ENCODE measurements at places on chromosomes 1 and 21.

- DNase-seq, result no peak
Measured at GRCh38 chr21:26433386-26433785, 139.7 kb downstream of the CYYR1 start.

GRCh38 chr1:94026619-94027380 lies 94.1 kb downstream of the ABCA4 start:
- DNase-seq, result no peak

DNA sequence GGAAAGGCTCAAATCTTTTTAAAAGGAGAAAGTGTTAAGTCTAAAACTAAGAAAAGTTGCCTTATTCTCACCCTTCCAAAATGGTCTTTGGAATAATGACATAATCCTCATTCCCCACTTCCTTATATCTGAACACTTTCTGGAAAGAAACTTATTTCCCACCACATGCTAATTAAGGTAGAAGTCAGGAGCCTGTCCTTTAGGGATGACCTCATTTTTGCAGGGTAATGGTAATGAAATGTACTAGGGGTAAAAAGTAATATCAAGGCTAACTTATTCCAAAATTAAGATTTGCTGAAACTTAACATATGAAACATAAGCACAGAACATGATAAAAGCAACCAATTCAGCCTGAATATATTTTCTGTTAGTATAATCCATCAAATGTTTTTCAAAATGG lies 29.4 kb upstream of the C1orf185 start:
- no peak for DNase-seq

GRCh38 chr1:71583756-71584155 lies 502.9 kb upstream of the ZRANB2 start:
- no peak for DNase-seq

DNA sequence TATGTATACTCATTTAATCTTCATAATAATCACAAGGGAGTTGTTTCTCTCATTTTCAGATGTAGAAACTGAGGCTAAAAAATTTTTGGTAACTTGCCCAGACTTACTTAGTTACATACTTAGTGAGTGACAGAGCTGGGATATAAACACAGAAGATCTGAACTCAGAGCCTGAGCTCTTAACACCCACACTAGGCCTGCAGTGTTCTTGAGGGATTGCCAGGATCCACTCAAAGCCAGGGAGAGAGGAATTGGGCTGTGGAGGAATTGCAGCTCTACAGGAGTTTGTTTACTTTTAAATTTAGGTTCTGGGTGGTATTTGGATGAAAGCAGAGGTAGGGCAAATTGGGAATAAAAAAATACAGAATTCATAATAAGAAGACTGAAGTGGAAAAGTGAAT lies 515.1 kb upstream of the PLXNA2 start:
- DNase-seq, result no peak

GRCh38 chr1:227416156-227416830 lies 98.0 kb upstream of the CDC42BPA start:
- no peak for DNase-seq

- DNase-seq, result no peak
Measured at GRCh38 chr1:240803151-240803550, 191.2 kb upstream of the GREM2 start.

GRCh38 chr1:110220324-110220723 lies 10.2 kb downstream of the KCNC4 start:
- DNase-seq, result no peak

DNA sequence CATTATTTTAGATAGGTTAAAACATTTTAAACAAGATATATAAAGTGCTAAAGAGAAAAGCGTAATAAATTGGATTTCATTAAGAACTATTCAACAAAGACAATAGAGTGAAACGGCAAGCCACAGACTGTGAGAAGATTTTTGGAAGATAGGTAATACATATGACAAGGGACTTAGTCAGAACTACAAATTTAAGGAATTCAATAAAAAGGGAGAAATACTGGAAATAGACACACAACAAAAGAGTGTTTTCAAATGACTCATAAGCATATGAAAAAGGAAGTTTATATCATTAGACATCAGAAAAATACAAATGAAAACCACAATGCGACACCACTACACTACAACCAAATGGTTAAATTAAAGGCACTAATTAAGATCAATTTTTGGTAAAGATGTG lies 90.5 kb downstream of the GDAP2 start:
- DNase-seq, result no peak

DNA sequence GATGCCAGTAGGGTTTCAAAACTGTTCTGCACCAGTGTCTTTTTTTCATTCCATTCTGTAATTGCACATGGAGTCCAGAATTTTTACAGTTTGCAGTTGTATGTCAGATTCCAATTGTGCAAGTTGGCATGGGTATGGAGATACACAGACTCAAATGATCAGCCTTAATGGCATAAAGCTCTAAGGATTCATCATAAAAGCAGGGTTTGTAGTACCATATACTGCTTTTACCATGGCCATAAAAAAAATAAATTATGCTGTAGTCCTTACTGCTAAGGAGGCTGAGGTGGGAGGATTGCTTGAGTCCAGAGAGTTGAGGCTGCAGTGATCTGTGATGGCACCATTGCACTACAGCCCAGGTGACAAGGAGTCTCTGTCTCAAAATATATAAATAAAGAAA lies 10.3 kb downstream of the MTARC1 start:
- DNase-seq, result no peak

DNA sequence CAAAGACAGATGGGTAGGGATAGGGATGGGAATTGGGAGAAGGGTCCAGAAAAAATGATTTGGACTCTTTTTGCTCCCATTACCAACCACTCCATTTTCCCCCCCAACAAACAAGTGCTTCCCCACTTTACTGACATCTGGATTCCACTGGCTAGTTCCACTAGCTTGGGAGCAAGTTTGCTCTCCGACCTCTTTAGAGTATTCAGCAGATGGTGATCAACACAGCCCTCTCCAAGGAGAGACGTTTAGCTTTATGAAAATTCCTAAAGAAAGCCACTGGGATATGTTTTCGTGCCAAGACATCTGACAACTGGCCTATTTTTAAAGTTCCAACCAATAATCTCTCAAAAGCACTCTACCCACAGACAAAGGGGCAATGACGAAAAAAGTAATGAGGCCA lies 50.3 kb downstream of the ITPKB start:
- DNase-seq, result no peak

- DNase-seq, result no peak
Measured at GRCh38 chr21:36113647-36114428, 21.0 kb upstream of the CBR3 start.

DNA sequence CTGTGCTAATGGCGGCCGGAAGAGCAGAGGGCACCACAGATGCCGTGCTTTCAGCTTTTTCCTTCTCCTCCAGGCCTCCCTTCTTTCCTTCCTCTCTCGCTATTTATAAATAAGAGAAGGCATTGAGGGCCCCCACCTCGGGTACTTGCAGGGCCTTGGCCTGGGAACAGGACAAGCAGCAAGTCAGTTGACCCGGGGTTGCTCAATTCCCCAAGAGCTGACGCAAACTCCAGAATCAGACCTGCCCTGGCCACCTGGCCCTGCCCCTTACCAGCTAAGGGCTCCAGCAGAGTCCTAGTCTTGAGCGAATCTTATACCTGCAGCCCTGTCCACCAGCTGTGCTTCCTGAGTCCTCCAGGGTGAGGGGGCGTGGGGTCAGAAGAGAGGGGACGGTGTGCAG lies 13.5 kb downstream of the TNFRSF1B start:
- no peak for DNase-seq

DNA sequence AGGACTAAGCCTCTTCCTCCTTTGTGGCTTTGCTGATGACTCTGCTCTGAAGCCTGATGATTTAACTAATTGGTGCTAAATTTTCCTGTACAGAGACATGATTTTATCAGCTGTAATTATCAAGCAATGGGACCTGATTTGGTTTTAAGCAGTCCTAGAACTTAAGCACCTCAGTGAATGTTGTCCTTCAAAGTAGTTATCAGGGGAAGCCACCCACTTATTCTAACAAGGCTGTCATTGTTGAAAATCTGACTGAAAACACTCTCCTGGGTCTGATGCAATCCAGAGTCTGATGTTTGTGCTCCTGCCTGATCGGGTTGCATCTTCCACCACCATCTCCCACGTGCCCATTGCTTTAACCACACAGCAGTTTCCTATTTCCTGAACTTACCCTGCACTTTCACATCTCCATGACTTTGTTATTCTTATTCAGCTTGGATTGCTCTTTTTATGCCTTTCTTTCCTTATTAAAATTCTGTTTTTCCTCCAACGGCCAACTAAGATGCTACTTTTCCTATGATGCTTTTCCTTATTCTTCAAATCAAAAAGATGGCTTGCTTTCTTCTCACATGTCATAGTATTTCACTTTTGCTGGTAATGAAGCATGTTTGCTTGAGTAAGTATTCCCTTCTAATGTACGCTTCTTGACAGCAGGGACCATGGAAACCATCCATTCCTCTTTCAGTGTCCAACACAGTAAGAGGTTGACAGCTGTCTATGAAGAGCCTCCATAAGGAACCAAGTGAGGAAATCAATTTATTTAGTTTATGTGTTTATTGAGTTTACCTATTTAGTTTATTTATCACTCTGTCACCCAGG lies 55.0 kb downstream of the S1PR1 start:
- DNase-seq, result no peak

- DNase-seq, result no peak
Measured at GRCh38 chr1:23742670-23743286, 493 bp upstream of the ELOA start.

DNA sequence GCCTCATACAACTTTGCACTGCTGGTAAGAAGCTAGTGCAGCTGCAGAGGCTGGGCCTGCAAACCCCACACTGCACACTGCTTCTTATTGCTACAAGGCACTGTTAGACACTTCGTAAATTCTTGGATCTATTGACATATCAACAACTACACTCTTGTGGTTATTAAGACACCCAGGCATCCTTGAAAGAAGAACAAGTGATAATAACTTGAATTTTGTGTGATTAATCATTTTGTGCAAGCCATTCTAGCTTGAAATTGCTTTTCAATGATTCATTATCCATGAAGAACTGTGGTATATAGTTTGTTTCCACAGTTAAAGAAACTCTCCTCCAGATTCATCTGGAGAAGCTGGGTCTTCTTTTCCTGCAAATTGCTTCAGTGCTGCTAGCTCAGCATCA lies 33.7 kb upstream of the IFI44L start:
- DNase-seq, result no peak

DNA sequence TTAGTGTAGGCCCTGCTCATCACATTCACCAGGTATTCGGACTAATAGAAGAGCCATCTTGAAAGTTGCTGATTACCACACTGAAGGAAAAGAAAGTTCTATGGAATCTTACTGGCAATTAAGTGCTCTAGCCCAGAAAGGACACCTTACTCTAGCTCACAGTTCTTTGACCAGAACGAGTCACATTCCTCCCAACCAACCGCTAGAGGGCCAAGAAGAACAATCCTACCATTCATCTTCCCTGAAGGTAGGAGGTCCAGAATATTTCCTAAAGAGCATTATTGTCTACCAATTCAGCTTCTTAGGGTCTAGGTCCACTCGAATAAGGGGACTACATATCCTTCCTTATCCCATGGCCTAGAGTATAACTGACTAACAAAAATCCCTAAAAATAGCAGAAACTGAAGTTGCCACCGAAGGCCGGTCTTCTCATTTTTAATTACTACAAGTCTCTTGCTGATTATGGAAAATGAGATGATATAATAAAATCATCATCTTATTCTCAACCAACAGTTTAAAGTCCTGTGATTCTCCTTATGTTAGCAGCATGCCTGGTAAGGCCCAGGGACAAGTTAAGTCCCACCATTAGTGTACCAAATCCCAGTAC lies 2.7 kb upstream of the FMO1 start:
- no peak for DNase-seq

DNA sequence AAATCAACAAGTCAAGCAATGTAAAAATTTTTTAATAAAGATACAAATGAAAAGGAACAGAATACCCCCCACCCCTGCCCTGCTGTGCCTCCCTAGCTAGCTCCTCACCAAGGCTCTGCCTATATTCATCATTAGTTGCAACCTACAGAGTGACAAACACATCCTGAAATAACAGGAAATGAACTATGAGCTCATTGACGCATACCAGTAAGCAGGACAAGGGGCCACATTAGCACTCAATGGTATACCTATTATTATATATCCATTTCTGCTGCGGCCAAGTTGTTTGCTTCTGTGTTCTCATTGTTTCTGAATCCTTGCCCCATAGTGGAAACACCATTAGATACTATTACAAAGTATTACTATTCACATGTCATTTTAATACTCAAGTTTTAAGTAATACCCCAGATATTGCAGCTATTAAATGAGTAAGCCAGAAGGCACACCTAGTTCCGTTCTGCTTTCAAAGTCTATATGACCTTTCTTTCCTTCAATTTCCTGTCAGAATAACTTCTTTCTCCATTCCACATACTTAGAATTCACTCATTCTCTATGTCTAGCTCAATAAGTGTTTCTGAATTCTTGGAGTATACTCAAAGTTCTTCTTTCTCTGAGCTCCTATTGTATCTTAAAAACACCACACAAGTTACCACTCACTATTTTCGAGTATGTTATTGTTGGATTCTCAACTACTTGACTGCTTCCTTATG lies 1214.9 kb downstream of the PLA2G4A start:
- no peak for DNase-seq

DNA sequence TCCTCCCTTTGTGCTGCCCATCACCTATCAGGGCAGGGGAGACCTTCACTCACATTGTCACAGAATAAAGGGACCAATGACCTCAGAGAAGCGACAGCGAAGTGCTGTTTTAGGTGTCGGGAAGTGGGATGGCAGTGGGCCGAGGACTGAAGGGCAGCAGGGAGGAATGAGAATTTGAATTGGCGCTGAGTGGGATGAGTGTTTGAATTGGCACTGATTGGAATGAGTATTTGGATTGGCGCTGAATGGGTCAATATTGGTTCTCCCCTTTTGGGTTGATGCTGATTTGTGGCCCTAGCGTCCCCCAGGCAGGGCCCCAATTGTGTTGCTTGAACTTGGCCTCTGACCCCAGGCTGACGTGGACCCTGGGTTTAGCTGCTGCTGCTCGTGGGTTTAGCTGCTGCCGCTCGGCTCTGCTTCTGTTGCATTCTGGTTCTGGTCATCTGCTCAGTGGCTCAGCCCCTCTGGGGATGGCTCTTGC lies 12.4 kb upstream of the UMODL1 start:
- no peak for DNase-seq

DNA sequence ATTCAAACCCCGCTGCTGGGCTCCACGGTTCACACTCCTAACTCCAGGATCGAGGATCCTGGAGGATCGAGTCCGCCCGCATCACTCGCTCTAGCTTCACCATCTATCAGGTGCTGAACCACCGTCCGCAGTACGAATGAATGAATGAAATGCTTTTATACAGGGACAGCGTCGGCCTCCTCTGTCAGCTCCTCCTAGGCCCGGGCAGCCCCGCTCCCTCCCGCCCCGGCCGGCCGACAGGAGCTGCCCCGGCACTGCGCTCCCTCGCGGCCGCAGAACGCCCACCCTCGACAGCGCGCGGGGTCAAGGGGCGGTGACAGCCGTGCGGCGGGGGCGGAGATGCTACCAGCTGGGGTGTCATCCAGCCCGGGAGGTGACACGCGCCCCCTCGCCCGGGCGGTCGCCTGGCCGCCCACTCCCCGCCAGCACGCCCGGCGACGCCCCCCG lies 520 bp downstream of the ZBTB17 start:
- no peak for DNase-seq

- no peak for DNase-seq
Measured at GRCh38 chr21:18245464-18245967, 883 bp downstream of the CHODL start.
